ENCODE measurements at places on chromosomes 13 and 19. TPM values are rescaled to one million over a fixed set of nuclear protein-coding genes. Genes with fewer than 3 reads are reported as not detected.
A peak's percentile ranks its signal among the peaks of the same experiment; 100 is the strongest.

Gene PRTN3
- total RNA-seq = not detected

GRCh38 chr19:17296976-17297375, 6.2 kb downstream of the ABHD8 start:
- DNase-seq = no peak

Gene TMEM221
- total RNA-seq = not detected

- no peak for DNase-seq
Observed at GRCh38 chr19:15971224-15971780, 22.5 kb downstream of the OR10H4 start.

DNA sequence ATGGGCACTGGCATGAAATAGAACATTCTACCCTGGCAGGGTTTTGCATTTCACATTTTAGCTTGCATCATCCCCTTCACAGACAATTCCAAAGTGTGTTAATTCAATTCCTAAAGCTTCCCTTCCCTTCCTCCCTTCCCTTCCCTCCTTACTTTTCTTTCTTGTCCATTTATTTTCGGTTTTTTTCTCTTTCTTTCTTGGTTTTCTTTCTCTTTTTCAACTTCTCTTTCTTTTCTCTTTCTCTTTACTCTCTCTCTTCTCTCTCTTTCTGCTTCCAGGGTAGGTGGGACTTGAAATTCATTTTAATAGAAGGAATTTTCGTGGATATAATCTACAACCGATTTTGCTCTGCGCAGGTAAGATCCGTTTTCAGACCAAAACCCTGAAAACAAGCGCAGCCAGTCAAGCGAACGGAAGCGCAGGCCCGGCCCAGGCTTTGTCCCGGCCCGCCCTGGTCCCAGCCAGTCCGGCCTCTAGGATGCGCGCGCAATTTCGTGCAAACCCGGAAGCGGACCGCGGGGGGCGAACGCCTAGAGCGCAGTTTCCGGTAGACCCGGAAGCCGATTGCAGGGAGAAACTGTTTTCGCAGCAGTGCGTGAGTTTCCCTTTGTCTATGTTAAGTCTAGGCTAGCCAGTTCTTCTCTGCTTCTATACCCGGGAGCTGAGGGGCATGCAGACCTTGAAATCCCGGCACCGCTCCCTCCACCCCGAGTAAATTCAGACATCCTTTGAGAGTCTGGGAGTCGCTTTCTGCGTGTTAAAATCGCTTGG, at the start of gene ZNF528:
Gene ZNF528 (plus strand): TSS at position 540 of the 771 bp plus-strand sequence. CDS start 4,165 bp downstream, outside the sequence.
- peak; percentile 93 for DNase-seq

GRCh38 chr13:113367020-113367560, 3.2 kb upstream of the GRTP1 start:
- DNase-seq = no peak
